ENCODE measurements at places on chromosomes 5 and 9.
A peak's percentile ranks its signal among the peaks of the same experiment; 100 is the strongest.

DNA sequence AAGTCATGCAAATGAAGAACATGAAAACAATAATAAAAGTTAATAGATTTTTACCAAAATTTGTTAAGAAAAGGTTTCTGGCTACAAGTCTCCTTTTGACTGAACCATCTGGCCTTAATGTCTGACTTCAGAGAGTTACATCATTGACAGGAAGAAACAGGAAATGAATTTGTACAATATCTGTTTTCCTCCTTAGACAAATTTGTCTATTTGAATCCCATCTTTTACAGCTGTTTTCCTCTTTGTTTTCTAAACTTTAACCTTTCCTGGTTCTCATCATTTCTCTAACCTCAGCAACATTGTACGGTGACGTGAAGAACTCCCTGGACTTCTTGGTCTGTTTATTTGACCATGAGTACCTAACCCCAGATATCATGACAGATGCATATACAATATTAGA lies 567.5 kb upstream of the RIOK2 start:
- DNase-seq, result no peak

DNA sequence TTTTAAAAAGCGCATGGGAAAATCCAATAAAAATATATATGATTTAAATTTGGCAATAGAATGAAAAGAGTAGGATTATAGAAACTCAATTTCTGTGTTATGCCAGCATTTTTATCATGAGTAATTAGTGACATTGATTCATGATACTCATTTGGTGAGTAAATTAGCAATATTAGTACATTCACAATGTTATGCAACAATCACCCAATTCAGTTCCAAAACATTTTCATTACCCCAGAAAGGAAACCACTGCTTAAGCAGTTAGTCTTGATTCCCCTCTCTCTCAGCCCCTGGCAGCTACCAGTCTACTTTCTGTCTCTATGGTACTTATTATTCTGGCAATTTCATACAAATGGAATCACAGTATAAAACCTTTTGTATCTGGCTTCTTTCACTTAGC lies 27.0 kb downstream of the OSMR start:
- DNase-seq, result no peak

DNA sequence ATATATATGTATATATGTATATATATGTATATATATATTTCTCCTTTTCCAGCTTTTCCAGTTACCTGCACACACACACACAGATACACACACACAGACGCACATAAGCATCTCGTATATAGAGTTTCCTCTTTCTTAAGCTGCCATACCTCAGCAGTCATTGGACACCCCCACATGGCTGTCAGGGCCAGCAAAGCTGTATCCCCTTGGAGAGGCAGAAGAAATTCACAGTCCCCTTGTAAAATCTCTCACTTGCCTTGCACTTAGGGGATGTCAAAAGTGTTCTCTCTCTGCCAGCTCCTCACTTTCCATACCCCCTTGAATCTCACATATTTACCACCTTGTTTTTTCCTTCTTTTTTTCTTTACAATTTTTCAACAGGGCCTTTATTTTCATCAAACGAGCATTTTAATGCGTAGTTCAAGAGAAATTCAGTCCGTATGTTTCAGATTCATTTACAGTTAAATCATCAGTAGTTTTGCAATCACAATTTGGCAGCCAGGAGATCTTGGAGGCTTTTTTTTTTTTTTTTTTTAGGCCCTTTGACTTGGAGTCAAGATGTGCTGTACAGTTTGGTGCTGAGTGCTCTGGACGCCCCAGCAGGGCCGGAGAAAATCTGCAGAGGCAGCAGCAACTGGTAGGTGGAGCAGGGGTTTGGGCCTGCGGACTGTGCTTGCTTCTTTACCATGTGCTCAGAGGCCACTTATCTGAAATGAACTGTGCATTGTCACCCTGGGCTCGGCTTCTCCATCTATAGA lies 244.9 kb upstream of the KLF4 start:
- peak; percentile 96 for DNase-seq

DNA sequence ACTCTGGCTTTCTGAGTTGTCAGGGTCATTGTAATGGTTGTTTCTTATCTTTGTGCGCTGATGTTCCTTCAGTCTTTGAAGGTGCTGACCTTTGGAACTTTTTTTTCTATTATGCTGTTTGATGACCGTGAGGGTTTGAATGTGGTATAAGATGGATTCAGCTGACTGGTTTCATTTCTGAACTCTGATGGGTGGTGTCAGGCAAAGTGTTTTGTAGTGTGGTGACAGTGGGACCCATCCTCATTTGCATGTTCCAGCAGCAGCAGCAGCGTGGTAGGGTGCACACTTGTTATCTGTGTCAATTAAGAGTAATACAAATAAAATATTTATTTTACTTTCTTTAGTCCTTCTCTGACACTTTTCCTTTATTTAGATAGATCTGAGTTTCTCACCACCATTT lies 227.7 kb upstream of the PRR16 start:
- no peak for DNase-seq

DNA sequence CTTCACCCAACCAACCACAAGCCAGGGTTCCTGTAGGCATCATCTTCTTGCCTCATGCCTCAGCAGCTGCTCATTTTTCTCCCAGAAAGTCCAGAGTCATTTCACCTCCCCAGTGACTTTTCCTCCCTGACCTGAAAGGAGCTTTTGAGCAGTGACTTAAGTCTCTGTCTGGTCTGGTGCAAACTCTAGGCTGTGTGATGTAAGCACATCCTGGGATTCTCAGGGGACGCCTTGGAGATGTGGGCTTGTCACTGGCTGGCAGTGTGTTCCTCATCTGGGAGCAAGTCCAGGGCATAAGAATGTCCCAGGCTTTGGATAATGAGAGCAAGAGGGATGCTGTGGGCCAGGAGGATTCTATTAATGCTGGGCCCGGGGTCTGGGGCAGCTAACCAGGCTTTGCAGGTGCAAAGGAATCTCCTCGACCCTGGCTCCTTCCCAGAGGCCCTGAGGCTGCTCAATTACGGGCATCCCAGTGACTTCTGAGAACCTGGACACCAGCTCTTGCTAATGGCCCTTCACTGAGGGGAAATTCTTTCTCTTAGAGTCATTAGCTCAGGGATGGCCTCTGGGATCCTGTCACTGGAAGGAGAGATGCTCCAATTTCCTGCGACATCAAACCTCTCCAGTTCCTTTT lies 211.0 kb upstream of the PANK3 start:
- no peak for DNase-seq

GRCh38 chr9:69175486-69175885 lies 1.4 kb downstream of the TJP2 start:
- no peak for DNase-seq

DNA sequence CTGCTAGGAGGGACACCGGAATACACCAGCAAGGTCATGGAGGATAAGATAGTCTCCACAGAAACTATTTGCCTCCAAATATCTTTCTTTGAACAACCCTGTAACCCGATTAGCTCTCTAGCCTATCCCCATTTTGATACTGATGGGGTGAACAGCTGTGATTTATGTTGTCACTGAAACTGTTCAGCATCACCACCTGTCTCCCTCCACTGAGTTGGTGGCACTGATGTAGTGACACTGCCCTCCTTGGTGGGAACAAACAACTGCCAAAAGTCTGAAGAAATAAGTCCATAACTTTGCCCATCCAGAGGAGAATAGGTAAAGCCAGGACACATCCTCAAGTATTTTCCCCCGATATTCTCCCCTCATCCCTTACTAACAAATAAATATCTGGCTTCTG lies 24.3 kb upstream of the KCNV2 start:
- no peak for DNase-seq
